ENCODE measurements at places on chromosomes 7 and 10. TPM values are rescaled to one million over a fixed set of nuclear protein-coding genes. Genes with fewer than 3 reads are reported as not detected.
A peak's percentile ranks its signal among the peaks of the same experiment; 100 is the strongest.

DNA sequence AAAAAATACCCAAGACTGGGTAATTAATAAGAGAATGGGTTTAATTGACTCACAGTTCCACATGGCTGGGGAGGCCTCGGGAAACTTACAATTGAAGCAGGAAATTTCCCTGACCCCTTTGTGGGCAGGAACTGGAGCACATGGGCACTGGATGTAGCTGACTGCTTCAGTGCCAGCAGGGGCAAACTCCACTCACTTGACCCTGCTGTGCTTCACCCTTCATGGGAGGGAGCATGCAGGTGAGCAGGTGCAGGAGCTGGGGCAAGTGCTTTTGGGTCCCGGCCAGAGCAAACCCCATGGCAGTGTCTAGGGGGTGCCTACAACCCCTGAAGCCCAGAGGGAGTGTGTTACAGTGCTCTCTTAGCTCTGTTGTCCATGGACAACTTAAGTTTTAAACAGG lies 132.6 kb downstream of the AKR1D1 start:
- DNase-seq = no peak
- H3K4me3 ChIP-seq = no peak overlapping the region
- H3K4me1 ChIP-seq = no peaks in the 10 kb centered on the region
- no peak overlapping the region for H3K27ac ChIP-seq
- peaks cover 2% of the 10 kb centered on the region for H3K27me3 ChIP-seq
- no peaks in the 10 kb centered on the region for H3K36me3 ChIP-seq

- no peak for DNase-seq
- H3K4me3 ChIP-seq = peak overlapping the region; percentile 82
- H3K27ac ChIP-seq = no peak overlapping the region
- peaks cover 10% of the 10 kb centered on the region for H3K4me1 ChIP-seq
Observed at GRCh38 chr10:101066896-101067355, 5.1 kb downstream of the KAZALD1 start.

DNA sequence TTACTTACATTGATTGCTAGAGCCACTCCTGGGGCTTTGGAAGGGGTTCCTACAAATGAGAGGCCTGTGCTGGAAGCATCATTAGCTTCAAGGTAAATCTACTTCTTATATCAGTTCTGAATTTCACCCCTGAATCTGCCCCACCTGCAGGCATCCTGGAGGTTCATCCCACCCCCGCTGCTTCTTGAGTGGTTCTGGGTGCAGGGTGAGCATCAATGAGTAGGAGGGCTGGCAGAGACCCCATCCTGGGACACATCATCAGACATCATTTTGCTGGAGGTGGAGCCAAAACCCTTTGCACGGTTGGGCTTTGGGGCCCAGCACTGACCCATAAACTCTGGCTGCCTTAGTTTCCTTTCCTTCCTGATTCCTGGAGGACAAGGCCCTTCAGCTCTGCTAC lies 143.7 kb downstream of the PTPN20 start:
- H3K4me3 ChIP-seq = no peak overlapping the region
- H3K36me3 ChIP-seq = no peaks in the 10 kb centered on the region
- H3K27me3 ChIP-seq = peaks cover 3% of the 10 kb centered on the region
- H3K27ac ChIP-seq = no peak overlapping the region
- DNase-seq = no peak
- no peaks in the 10 kb centered on the region for H3K4me1 ChIP-seq

Gene MYO3A
- total RNA-seq = not detected

- no peak overlapping the region for H3K27ac ChIP-seq
- no peaks in the 10 kb centered on the region for H3K36me3 ChIP-seq
- H3K4me3 ChIP-seq = no peak overlapping the region
- H3K27me3 ChIP-seq = no peaks in the 10 kb centered on the region
- no peaks in the 10 kb centered on the region for H3K4me1 ChIP-seq
Observed at GRCh38 chr7:4208086-4208485, 474.0 kb upstream of the FOXK1 start.

GRCh38 chr10:42963312-42963711 lies 113.6 kb upstream of the RET start:
- no peak for DNase-seq
- H3K27ac ChIP-seq = no peak overlapping the region
- no peaks in the 10 kb centered on the region for H3K4me1 ChIP-seq
- H3K27me3 ChIP-seq = peaks cover 10% of the 10 kb centered on the region

DNA sequence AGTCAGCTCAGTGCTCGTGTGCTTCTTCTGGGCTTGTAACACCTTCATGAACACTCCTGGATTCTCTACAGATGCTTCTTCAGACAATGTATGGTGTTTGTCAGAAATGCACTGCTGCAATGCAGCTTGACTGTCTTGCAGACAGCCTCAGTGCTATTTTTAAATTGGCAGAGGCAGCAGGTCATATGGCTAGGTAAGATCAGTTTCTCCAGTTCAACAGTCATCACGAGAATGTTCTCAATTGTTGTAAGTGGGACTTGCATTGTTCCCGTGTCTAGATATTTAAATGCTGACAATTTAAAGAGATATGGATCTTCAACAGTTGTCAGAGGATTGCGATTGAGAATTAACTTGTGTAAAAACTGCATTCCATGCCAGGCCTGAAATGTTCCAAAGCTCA lies 7.6 kb upstream of the ACBD5 start:
- DNase-seq = no peak
- H3K27ac ChIP-seq = no peak overlapping the region
- H3K4me3 ChIP-seq = no peak overlapping the region
- peaks cover 15% of the 10 kb centered on the region for H3K4me1 ChIP-seq
- peaks cover 4% of the 10 kb centered on the region for H3K36me3 ChIP-seq

Gene CDHR3
- 0.47 TPM for total RNA-seq

DNA sequence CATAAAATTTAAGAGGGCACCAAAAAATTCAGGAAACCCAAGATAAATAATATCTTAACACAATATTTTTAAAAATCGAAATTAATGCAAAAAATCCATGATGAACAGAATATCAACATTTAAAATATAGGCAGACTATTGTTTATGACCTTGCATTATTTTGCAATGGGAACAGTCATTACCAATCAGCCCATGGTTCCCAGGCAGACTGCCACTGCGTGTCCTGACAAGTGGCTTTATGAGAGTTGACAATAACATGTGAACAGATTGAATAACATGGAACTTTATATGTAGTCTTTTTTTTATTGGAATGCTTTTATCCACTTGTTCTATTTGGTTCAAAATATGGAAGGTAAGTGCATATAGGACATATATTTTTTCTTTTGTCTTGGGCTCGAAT lies 3.1 kb upstream of the AVPI1 start:
- H3K36me3 ChIP-seq = no peaks in the 10 kb centered on the region
- peaks cover 15% of the 10 kb centered on the region for H3K27me3 ChIP-seq
- H3K27ac ChIP-seq = no peak overlapping the region
- DNase-seq = no peak
- H3K4me1 ChIP-seq = peaks cover 10% of the 10 kb centered on the region
- no peak overlapping the region for H3K4me3 ChIP-seq

Gene PRKCQ
- 45.9 TPM for total RNA-seq

Gene VSTM2A
- not detected for total RNA-seq

- no peak overlapping the region for H3K4me3 ChIP-seq
- peaks cover 16% of the 10 kb centered on the region for H3K27me3 ChIP-seq
- no peak overlapping the region for H3K27ac ChIP-seq
Observed at GRCh38 chr7:87450706-87451105, 24.8 kb downstream of the ABCB4 start.

Gene SLC29A4
- total RNA-seq = 0.29 TPM

Gene PRSS37
- total RNA-seq = not detected

DNA sequence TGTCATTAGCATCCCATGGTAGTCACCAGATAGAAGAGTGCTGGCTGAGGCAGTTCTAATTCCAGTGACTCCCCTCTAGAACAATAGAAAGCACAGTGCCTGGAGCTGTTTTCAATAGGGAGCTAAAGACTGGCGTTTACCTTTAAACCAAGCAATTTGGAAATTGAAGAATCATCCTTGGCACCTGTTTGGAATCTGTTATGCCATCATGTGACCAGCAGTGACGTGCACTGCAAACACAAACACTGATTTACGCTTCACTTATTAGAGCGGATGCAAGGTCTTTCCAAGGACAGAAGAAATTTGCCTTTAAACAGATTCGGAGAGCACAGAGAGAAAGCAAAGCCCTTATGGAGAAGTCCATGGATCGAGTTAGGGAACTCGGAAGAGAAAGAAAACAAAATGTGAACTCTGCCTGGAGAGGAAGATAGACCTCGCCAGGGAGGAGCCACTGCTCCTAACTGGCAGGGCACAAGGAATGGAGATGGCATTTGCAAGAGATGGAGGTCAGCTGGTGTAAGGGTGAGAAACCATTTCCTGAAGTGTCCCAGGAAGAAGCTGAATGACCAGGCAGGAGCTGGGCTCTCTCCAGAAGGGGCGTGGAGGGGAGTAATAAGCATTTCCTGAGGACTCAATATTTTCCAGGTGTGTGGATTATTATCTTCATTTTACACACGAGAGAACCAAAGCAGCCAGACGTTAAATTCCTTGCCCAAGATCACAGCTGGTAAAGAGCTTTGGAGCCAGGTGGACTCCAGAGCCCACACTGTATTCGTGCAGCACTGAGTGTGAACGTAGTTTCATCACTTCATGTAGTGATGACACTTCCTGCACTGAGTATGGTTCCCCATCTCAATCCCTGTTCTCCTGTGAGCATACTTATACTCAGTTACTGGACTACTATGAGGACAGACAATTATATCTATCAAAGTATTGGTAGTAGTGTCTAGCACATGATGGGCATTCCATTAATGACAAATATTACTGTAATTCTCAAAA lies 97.7 kb downstream of the CUBN start:
- peaks cover 8% of the 10 kb centered on the region for H3K27me3 ChIP-seq
- peaks cover 60% of the 10 kb centered on the region for H3K4me1 ChIP-seq
- no peak overlapping the region for H3K4me3 ChIP-seq
- no peak overlapping the region for H3K27ac ChIP-seq

GRCh38 chr7:12943781-12944180 lies 256.3 kb downstream of the ARL4A start:
- no peaks in the 10 kb centered on the region for H3K4me1 ChIP-seq
- DNase-seq = no peak
- H3K27ac ChIP-seq = no peak overlapping the region
- no peak overlapping the region for H3K4me3 ChIP-seq
- H3K27me3 ChIP-seq = no peaks in the 10 kb centered on the region

DNA sequence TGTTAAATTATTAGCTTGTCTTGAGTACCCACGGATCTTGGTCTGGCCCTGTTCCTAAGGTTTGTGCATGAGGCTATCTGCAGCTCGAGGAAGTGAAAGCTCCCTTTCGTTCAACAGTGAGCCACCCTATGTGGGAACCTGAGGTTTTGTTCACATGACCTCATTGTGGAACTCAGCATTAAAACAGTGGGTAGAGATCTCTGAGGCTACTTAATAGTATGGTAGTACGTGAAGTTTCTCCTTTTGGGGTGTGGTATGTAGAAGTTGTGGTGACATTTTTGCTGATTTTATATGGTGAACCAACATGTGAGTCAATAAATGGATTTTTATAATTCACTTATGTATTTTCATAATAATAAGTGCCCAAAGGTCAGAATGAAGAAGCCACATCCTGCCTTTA lies 252.7 kb upstream of the FERD3L start:
- DNase-seq = no peak
- H3K27me3 ChIP-seq = no peaks in the 10 kb centered on the region
- no peak overlapping the region for H3K27ac ChIP-seq
- no peak overlapping the region for H3K4me3 ChIP-seq

Gene HOXA13
- total RNA-seq = not detected

Gene CALD1
- 2.3 TPM for total RNA-seq

Gene FXYD4
- total RNA-seq = 0.44 TPM

- no peak for DNase-seq
- no peaks in the 10 kb centered on the region for H3K27me3 ChIP-seq
- H3K36me3 ChIP-seq = no peaks in the 10 kb centered on the region
- H3K4me3 ChIP-seq = no peak overlapping the region
Observed at GRCh38 chr10:69499726-69500689, 48.7 kb downstream of the TSPAN15 start.

Gene PHYH
- total RNA-seq = 11.1 TPM

DNA sequence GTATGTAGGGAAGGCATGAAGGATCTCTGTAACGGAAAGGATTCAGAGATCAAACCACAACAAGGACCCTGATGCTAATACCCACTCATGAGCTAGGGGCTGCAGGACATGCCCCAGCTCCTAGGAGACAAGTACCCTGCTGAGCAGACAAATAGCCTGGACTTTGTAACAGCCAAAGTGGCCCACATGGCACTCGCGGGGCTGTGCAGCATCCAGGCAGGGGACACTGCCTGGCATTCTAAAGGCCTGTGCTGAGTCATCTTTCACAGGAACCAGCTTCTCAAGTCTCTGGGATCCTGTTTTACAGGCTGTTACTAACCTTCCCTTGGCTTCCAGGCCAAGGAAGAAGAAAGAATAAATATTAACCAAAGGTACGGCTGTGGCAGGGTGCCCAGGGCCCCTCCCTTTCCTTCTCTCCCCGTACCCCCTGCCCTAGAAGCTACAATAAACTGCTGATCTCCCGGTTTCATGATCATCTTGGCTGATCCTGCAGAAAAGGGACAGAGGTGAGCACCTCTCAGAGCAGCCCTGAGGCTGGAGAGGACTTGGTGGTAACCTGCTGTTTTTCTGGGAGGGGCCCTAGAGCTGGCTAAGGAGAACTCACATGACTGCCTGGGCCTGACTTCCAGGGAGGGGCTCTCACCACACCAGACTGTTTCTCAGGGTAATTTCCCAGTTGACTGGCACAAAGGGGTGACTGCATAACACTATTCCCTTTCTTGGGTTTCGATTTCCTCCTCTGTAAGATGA lies 4.2 kb upstream of the RPEL1 start:
- H3K27me3 ChIP-seq = peaks cover 2% of the 10 kb centered on the region
- H3K36me3 ChIP-seq = no peaks in the 10 kb centered on the region
- H3K27ac ChIP-seq = peak overlapping the region; percentile 77
- peak; percentile 33 for DNase-seq
- peaks cover 35% of the 10 kb centered on the region for H3K4me1 ChIP-seq
- peak overlapping the region; percentile 21 for H3K4me3 ChIP-seq

- H3K4me1 ChIP-seq = no peaks in the 10 kb centered on the region
- H3K36me3 ChIP-seq = no peaks in the 10 kb centered on the region
- no peak overlapping the region for H3K4me3 ChIP-seq
- no peak overlapping the region for H3K27ac ChIP-seq
- DNase-seq = no peak
- H3K27me3 ChIP-seq = no peaks in the 10 kb centered on the region
Observed at GRCh38 chr7:21063106-21063505, 276.4 kb upstream of the SP8 start.

- no peak overlapping the region for H3K27ac ChIP-seq
- H3K27me3 ChIP-seq = peaks cover 10% of the 10 kb centered on the region
- H3K36me3 ChIP-seq = no peaks in the 10 kb centered on the region
- H3K4me3 ChIP-seq = no peak overlapping the region
Observed at GRCh38 chr7:144011458-144012230, 11.5 kb downstream of the OR6B1 start.

Gene GPR15LG
- total RNA-seq = not detected

DNA sequence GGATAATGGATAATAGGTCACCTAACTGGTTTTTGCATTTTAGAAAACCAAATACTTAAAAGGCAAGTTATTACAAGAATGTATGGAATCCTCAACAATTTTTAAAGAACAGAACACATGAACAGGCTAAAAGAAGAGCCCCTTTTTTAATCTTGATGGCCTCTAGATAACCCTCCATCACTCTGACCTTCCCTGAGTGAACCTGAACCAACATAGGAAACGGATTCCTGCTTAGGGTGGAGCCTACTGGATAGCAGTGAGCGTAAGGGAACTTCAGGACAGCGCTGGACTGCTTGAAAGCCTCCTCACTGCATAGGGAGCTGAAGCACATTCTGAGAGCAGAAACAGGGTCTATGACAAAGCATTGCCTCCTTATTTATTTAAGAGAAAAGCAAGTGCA lies 20.5 kb downstream of the TRPV5 start:
- no peaks in the 10 kb centered on the region for H3K36me3 ChIP-seq
- H3K4me3 ChIP-seq = no peak overlapping the region
- H3K27ac ChIP-seq = no peak overlapping the region
- DNase-seq = no peak
- H3K4me1 ChIP-seq = no peaks in the 10 kb centered on the region
